ENCODE measurements at places on chromosomes 11 and 22. TPM values are rescaled to one million over a fixed set of nuclear protein-coding genes. Genes with fewer than 3 reads are reported as not detected.

Gene LARGE2
- not detected for polyA plus RNA-seq

Gene POU2AF3
- polyA plus RNA-seq, result 0.15 TPM

Gene OR5P2
- polyA plus RNA-seq, result not detected

Gene TREH
- 0.17 TPM for polyA plus RNA-seq

Gene CYTH4
- polyA plus RNA-seq, result 2.5 TPM

Gene CCDC188
- polyA plus RNA-seq, result 0.50 TPM

Gene UBQLN3
- polyA plus RNA-seq, result not detected

Gene HEPACAM
- polyA plus RNA-seq, result not detected

GRCh38 chr11:123065621-123066020 lies 3.7 kb upstream of the HSPA8 start:
- peak overlapping the region; percentile 100 for H3K27ac ChIP-seq
- H3K27me3 ChIP-seq, result no peaks in the 10 kb centered on the region
- no peak for DNase-seq
- H3K4me3 ChIP-seq, result no peak overlapping the region
- H3K36me3 ChIP-seq, result peaks cover 5% of the 10 kb centered on the region

DNA sequence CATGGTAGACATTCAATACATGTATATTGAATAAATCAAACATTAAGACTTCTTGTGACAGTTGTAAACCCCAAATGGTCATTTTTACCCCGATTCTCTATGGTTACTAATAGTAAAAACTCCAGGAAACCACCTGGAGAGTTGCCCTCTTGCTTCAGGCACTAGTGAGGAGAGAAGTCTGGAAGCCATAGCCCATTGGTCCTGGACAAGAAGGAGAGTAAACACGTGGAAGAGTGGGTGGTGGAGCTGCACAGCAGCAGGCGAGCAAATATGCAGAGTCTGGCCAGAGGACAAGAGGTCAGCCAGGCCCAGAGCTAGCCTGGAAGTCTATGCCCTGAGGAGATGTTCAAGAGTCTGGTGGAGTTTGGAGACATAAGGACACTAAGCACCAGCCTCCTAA lies 17.7 kb downstream of the DCHS1 start:
- peaks cover 28% of the 10 kb centered on the region for H3K36me3 ChIP-seq
- peaks cover 53% of the 10 kb centered on the region for H3K4me1 ChIP-seq
- no peak for DNase-seq
- H3K4me3 ChIP-seq, result no peak overlapping the region

DNA sequence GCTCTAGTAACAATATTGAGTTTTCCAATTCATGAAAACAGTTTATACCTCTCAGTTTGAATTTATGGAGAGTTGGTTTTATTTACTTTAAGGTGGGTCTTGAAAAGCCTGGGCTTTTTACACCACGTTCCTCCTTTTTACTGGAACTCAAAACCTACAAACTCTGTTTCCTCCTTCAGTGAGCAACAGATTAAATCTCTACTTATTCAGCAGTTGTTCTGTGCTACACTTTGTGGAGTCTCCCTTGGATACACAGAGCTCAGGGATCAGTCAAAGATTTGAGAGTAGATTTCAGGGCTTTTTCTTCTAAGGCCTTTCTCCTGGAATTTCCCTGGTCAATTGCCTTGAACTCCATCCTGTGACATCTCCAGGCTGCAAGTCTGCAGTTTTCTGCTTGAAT lies 3.5 kb downstream of the NXPE1 start:
- H3K27ac ChIP-seq, result no peak overlapping the region
- no peak for DNase-seq
- no peaks in the 10 kb centered on the region for H3K4me1 ChIP-seq
- H3K36me3 ChIP-seq, result no peaks in the 10 kb centered on the region
- no peak overlapping the region for H3K4me3 ChIP-seq
- no peaks in the 10 kb centered on the region for H3K27me3 ChIP-seq

DNA sequence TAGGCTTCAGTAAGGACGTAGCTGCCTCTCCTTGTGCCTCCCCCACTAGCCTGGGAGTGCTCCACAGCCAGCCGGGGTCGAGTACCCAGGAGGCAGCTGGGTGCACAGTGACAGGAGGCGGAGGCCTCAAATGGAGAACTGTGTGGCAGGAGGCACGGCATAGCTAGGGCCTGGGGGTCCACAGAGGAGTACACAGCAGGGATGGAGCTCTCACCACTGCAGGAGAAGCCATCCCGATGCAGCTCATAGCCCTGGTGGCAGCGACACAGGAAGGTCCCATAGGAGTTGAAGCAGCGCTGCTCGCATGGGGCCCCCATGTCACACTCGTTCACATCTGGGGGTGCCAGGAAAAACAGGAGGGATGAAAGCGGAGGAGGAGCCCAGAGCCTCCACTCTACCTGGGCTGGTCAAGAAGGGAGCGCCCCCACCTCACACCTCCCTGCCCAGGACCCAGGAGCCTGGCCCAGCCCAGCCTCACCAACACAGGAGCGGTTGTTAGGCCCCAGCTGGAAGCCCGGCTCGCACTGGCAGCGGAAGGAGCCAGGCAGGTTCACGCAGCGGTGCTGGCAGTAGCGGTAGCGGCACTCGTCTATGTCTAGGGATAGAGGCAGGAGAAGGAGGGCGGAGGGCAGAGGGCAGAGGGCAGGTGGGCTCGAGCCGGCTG lies 2.8 kb downstream of the EFEMP2 start:
- H3K36me3 ChIP-seq, result peaks cover 58% of the 10 kb centered on the region
- H3K27ac ChIP-seq, result peak overlapping the region; percentile 97
- no peak for DNase-seq
- H3K4me3 ChIP-seq, result no peak overlapping the region
- H3K27me3 ChIP-seq, result no peaks in the 10 kb centered on the region

DNA sequence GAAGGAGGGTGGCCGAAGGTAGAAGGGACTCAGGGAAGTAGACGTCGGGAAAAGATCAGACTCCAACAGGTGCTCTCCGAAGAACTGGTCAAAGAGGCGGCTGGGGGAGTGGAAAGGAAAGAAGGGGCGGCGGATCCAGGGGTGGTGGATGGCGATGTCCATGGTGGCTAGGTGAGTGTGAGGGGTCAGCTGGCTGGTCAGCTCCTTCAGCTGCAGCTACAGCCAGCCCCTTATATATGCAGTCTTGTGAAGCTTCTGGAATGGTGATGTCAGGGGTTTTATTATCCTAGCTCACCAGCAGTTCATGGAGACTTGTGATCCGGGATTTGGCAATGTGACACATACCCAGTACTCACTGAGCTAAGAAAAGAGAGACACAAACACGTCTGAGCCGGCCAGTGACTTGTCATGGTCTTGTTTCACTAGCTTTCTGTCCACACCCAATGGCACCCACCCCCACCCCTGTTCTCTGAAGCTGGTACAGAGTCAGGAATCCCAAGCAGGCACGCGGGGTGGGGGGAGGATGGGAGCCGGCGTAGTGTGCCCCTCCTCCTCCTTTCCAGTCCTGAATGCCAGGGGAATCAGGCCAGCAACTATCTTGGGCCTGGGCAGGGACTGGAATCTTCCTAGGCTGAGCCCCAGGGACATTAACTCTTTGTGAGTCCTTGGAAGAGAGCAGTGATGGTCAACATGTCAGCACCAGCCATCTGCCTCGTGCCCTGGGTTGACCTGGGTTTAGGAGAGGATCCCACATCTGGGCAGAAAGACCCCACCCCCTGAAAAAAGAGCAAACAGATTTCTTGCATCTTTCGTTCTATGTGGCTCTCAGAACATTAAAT lies at the start of gene CRYAB:
Gene CRYAB, minus strand, starts transcription at position 208 of the 839 bp plus-strand sequence. Its CDS starts 46 bp downstream, at position 162.
- peak; percentile 89 for DNase-seq
- peaks cover 15% of the 10 kb centered on the region for H3K4me1 ChIP-seq
- H3K27ac ChIP-seq, result peak within 1 kb of the TSS; percentile 89
- peaks cover 34% of the 10 kb centered on the region for H3K36me3 ChIP-seq
- H3K4me3 ChIP-seq, result peak within 1 kb of the TSS; percentile 68

DNA sequence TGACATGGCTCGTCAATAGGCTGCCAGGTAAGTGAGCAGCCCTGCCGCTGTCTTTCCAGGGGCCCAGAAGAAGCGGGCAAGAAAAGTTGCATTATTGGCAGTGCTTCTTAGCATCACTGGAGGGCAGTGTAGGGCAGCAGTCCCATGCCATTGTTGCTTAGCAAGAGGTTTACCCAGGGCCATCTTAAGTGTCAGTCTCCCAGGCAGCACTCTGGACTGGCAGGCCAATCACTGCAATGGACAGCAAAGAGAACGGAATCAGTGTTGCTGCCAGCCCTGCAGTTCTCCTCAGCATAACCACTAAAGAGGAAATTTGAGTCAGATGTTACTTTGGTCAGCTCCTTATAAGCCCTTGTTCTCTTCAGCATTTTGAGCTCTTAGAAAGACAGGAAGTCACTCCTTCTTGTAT lies 13.4 kb upstream of the GRK2 start:
- H3K27ac ChIP-seq, result no peak overlapping the region
- DNase-seq, result peak; percentile 40
- H3K27me3 ChIP-seq, result no peaks in the 10 kb centered on the region
- H3K4me3 ChIP-seq, result no peak overlapping the region

GRCh38 chr11:34250732-34251588 lies 106.8 kb downstream of the ABTB2 start:
- peaks cover 27% of the 10 kb centered on the region for H3K4me1 ChIP-seq
- H3K4me3 ChIP-seq, result peak overlapping the region; percentile 41
- no peaks in the 10 kb centered on the region for H3K27me3 ChIP-seq
- H3K36me3 ChIP-seq, result no peaks in the 10 kb centered on the region
- DNase-seq, result peak; percentile 69

GRCh38 chr11:86555866-86556265 lies 116.5 kb downstream of the ME3 start:
- H3K27me3 ChIP-seq, result no peaks in the 10 kb centered on the region
- H3K4me1 ChIP-seq, result peaks cover 51% of the 10 kb centered on the region
- H3K4me3 ChIP-seq, result no peak overlapping the region
- H3K36me3 ChIP-seq, result no peaks in the 10 kb centered on the region
- H3K27ac ChIP-seq, result no peak overlapping the region
- no peak for DNase-seq

DNA sequence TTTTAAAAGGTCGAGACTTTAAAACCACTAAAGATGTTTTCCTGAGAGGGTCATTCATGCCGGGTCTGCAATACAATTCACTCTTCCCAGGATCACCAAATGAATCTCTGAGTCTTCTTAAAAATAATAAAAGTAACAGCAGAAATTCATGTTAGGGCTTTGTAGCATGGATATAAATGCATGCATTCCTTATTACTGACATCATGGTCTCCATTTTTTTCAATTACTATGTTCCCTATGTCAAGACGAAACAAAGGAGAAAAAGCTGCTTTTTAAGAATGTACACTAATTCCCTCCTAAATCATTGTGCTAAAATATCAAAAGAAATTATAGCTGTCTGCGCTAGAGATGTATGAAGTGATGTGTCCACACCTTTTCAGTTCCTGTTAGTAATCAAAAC lies 789.9 kb upstream of the LRRC4C start:
- H3K4me3 ChIP-seq, result no peak overlapping the region
- H3K36me3 ChIP-seq, result no peaks in the 10 kb centered on the region
- no peaks in the 10 kb centered on the region for H3K4me1 ChIP-seq

DNA sequence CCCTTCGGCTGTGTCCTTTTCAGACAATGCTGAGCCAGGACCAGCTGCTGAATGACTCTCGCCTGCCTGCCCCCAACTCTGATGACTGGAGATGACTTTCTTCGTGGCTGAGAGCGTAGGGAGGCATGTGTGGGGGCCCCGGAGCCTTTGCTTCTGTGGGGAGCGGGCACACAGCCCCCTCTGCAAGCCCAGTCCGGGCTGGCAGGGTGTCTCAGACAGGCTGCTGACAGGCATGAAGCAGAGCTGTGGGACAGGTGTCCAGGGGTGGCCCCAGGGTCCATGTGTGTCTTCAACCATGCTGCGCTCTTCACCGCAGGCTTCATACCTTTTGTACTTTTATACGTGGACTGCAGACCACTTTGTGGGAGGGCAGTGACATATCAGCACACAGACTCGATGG lies 16.6 kb downstream of the CYB5R2 start:
- H3K27ac ChIP-seq, result peak overlapping the region; percentile 46
- H3K4me3 ChIP-seq, result no peak overlapping the region
- no peak for DNase-seq
- no peaks in the 10 kb centered on the region for H3K27me3 ChIP-seq
- peaks cover 13% of the 10 kb centered on the region for H3K4me1 ChIP-seq
- no peaks in the 10 kb centered on the region for H3K36me3 ChIP-seq

DNA sequence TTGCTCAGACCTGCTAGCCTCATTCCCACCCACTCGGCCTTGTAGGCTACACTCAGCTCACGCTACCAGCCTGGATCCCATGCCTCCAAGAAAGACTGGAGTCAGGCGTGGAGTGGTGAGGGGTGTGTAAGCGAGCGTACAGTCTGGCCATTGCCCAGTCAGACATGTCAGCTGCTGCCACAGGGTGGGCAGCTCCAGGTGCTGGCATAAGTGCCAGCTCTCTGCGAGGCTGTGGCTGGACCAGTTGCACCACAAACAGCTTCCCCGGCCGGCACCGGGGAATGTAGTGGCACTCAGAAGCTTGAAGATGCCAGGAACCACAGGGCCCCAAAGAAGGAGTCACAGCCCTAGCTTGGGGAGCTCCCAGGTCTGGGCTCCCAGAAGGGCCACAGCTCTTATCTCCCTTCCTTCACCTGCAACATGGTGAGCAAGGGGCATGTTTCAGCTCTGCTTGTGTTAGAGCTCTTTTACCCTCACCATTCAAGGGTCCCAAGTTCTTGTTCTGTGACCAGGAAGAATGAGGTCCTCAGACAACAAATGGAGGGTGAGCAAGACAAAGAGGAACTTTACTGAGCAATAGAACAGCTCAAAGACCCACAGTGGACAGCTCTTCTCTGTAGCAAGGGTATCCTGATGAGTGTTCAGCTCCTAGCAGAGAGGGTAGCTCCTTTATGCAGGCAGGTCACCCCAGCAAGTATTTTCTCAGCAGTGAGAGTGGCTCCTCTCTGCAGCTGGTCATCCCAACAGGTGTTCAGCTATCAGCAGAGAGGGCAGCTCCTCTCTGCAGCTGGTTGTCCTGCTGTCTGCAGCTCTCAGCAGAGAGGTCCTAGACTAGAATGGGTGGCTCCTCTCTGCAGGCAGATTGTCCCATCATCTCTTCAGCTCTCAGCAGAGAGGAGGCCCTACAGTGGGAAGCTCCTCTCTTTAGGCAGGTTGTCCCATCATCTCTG lies 6.0 kb downstream of the SBF2 start:
- peaks cover 28% of the 10 kb centered on the region for H3K4me1 ChIP-seq
- H3K4me3 ChIP-seq, result no peak overlapping the region
- no peak for DNase-seq
- H3K27me3 ChIP-seq, result no peaks in the 10 kb centered on the region
- H3K36me3 ChIP-seq, result peaks cover 5% of the 10 kb centered on the region

- no peaks in the 10 kb centered on the region for H3K27me3 ChIP-seq
- H3K4me1 ChIP-seq, result peaks cover 45% of the 10 kb centered on the region
- peak overlapping the region; percentile 80 for H3K27ac ChIP-seq
- H3K36me3 ChIP-seq, result peaks cover 7% of the 10 kb centered on the region
Observed at GRCh38 chr22:38704654-38705234, 1.0 kb upstream of the GTPBP1 start.

Measured in heart left ventricle (tissue), 16 donors.